ENCODE measurements at places on chromosomes 6 and 20. TPM values are rescaled to one million over a fixed set of nuclear protein-coding genes. Genes with fewer than 3 reads are reported as not detected.

DNA sequence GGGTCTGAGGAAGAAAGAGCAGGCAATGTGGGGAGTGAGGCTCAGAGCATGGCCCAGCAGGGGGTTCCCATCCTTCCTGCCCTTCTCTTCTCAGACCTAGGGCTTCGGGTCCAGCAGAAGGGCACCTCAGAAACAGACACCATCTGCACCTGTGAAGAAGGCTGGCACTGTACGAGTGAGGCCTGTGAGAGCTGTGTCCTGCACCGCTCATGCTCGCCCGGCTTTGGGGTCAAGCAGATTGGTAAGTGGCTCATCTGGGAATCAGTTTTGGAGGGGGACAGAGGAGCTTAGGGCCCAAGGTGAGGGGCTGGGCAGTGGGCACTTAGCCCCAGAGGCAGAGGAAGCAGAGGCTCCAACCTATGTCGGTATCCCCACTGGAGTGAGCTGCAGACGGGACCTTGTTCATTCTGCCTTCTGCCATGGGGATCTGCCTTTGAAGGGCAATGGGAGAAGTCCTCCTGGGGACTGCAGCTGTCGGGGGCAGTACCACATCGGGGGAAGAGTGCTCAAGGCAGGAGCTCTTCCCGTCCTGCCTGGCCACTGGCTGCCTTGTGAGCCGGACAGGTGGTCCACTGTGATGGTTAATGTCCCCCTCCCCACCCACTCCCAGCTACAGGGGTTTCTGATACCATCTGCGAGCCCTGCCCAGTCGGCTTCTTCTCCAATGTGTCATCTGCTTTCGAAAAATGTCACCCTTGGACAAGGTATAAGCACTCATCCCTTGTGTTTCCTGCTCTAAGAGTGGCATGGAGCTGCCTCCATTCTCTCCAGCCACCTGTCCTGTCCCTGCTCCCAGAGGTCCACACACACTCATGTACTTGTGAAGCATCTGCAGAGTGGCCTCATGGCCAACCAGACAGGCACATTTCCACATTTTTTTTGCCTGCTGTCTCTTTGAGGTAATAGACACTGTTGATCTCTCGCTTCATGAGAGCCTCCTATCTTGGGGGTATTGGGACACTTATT is 4.7 kb downstream of the CD40 start:
- no peaks in the 10 kb centered on the region for H3K27me3 ChIP-seq
- H3K4me1 ChIP-seq: peaks cover 11% of the 10 kb centered on the region
- H3K36me3 ChIP-seq: peaks cover 3% of the 10 kb centered on the region
- H3K27ac ChIP-seq: no peak overlapping the region
- no peak overlapping the region for H3K4me3 ChIP-seq

GRCh38 chr20:37407019-37407566 is 61.2 kb downstream of the SRC start:
- no peak for DNase-seq
- H3K36me3 ChIP-seq: no peaks in the 10 kb centered on the region
- peaks cover 3% of the 10 kb centered on the region for H3K27me3 ChIP-seq

DNA sequence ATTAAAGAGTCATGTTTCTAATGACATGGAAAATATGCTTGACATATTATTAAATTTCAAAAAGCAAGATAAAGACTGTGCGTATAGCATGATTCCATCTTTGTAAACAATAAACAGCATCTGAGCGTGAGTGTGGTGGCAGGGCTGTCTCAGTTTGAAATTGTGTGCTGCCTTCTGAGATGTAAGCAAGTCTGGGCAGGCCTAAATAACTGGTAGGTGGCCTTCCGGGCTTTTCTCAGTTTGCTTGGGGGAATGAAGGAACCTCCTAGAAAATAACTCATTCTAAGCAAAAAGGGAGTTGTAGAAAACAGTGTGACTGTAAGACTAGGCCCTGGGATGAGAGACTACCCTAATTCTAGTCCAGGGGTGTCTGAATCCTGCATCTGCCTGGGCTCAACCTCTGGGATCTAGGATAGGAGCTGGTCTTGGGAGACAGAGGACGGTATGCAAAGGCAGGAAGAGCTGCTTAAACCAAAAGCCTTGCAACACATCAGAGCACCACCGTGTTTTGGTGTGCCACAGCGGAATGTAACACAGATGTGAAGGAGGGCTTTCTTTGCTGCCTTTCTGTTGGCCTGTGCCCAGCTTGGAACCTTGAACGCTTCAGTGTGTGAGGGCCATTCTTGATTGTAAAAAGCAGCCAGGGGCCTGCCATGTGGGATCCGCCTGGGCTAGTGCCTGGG is 63.5 kb upstream of the L3MBTL3 start:
- H3K27ac ChIP-seq: no peak overlapping the region
- no peaks in the 10 kb centered on the region for H3K27me3 ChIP-seq
- no peaks in the 10 kb centered on the region for H3K36me3 ChIP-seq
- DNase-seq: no peak
- no peak overlapping the region for H3K4me3 ChIP-seq

GRCh38 chr6:170152124-170152926 is 138.6 kb downstream of the DLL1 start:
- peak overlapping the region; percentile 27 for H3K27ac ChIP-seq
- H3K36me3 ChIP-seq: no peaks in the 10 kb centered on the region
- H3K4me3 ChIP-seq: no peak overlapping the region
- H3K4me1 ChIP-seq: no peaks in the 10 kb centered on the region

DNA sequence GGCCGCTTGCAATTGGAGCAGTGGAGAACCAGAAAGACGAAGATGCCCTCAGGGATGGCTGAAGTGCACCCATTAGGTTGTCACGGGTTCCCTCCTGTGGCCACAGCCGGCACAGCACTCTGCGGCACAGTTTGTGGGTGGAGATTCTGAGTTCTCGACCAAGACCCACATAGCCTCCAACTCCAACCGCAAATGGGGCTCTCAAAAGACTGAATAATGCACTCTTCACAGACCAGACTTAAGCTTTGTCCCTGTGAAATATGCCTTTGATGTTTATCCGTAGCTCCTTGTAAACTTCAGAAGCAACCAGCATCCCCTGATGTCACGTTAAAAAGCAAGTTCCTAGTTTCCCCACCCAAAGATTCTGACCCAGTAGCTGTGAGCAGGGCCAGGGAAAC is 934 bp upstream of the CST9 start:
- DNase-seq: peak; percentile 71
- no peak overlapping the region for H3K4me3 ChIP-seq
- no peaks in the 10 kb centered on the region for H3K36me3 ChIP-seq
- H3K27ac ChIP-seq: no peak overlapping the region

DNA sequence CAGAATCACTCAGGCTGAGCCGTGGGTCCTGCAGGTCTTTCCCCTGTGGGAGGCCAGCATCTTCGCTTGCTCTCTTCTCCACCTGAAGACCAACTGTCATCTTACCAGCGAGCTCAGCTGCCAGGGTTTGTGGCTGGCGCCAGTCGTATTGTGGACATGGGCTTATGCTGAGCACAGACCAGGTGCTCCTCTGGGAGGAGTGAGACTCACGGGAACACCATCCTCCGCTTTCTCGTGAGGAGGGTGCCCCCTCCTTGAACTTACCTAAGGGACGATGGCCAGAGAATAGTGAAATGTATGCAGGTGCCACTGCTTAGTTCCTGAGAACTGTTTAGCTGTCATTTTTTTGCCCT is 17.1 kb downstream of the WRNIP1 start:
- H3K4me3 ChIP-seq: no peak overlapping the region
- H3K27ac ChIP-seq: no peak overlapping the region
- no peaks in the 10 kb centered on the region for H3K4me1 ChIP-seq
- H3K36me3 ChIP-seq: peaks cover 19% of the 10 kb centered on the region

- H3K36me3 ChIP-seq: no peaks in the 10 kb centered on the region
- no peak for DNase-seq
- no peak overlapping the region for H3K27ac ChIP-seq
- H3K4me3 ChIP-seq: no peak overlapping the region
- H3K4me1 ChIP-seq: no peaks in the 10 kb centered on the region
- H3K27me3 ChIP-seq: no peaks in the 10 kb centered on the region
Measured at GRCh38 chr6:163814494-163815364, 400.2 kb downstream of the QKI start.

DNA sequence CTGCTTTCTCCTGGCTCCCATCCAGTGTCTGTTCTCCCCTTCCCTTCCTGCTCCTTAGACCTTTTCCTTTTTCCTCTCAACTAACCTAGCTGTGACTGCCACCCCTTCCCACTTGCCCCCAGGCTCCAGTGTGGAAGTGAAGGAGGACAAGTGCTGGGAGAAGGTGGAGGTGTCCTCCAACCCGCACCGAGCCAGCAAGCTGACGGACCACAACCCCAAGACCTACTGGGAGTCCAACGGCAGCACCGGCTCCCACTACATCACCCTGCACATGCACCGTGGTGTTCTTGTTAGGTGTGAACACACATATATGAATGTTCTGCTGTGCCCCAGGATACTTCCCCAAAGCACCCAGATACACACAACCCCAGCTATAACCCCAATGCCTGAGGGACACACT is 18.5 kb downstream of the CUL9 start:
- no peaks in the 10 kb centered on the region for H3K4me1 ChIP-seq
- peaks cover 45% of the 10 kb centered on the region for H3K36me3 ChIP-seq
- no peaks in the 10 kb centered on the region for H3K27me3 ChIP-seq
- no peak overlapping the region for H3K27ac ChIP-seq

DNA sequence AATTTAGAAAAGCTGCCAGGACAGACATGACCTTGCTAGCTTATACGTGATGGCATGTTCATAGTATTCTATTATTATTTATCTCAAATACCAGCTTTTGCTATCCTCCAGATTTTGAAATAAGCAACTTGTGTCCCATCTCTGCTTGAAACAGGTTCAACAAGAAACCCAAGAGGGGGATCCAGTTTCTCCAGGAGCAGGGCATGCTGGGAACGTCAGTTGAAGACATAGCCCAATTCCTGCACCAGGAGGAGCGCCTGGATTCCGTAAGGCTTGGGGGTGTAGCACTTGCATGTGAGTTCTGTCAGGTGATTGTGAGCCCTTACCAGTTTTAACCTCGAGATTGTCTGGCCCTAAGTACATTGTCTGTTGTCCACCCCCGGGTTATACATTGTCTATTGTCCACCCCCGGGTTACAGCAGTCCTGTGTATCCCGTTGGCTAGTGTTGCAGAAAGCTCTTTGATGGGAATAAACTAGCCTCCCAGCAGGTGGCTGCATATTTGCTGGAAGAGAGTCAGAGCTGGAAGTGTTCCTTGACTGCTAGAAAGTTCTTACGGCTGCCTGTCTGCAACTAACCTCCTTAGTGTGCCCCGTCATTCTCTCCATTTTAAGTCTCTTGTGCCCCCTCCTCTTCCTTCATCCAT is 61.4 kb upstream of the CSE1L start:
- peaks cover 32% of the 10 kb centered on the region for H3K36me3 ChIP-seq
- no peaks in the 10 kb centered on the region for H3K4me1 ChIP-seq
- no peak for DNase-seq
- no peak overlapping the region for H3K4me3 ChIP-seq
- no peaks in the 10 kb centered on the region for H3K27me3 ChIP-seq

DNA sequence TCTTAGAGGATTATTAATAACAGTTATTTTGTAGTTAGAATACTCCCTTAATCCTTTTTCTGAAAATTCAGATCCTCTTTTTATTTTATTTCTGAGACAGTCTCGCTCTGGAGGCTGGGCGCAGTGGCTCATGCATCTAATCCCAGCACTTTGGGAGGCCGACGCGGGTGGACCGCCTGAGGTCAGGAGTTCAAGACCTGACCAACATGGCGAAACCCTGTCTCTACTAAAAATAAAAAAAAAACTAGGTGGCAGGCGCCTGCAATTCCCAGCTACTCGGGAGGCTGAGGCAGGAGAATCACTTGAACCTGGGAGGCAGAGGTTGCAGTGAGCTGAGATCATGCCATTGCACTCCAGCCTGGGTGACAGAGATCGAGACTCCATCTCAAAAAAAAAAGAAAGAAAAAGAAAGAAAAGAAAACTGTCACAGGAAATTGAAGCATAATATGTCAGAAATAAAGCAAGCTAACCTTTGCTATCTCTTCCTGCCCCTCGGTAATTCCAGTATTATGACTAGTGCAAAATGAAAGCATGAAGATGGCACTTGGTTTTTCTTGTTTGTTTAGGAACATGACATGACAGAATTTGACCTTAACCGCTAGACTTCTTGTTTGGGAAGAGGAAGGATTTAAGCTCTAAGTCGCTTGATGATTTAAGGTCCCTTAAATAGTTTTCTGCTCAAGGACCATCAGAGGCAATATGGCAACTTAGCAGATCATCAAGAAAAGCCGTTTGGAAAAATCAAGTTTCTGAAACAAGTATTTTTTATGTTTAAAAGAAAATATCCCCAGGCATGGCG is 1.8 kb upstream of the RBM39 start:
- H3K4me3 ChIP-seq: peak overlapping the region; percentile 26
- H3K27ac ChIP-seq: peak overlapping the region; percentile 98
- no peaks in the 10 kb centered on the region for H3K27me3 ChIP-seq
- peaks cover 10% of the 10 kb centered on the region for H3K36me3 ChIP-seq
- peaks cover 18% of the 10 kb centered on the region for H3K4me1 ChIP-seq

GRCh38 chr6:43334466-43335095 is 26.0 kb upstream of the CRIP3 start:
- no peaks in the 10 kb centered on the region for H3K4me1 ChIP-seq
- H3K27me3 ChIP-seq: no peaks in the 10 kb centered on the region
- no peak overlapping the region for H3K4me3 ChIP-seq
- DNase-seq: no peak

Gene MAP3K5
- total RNA-seq: 5.4 TPM

Gene SLC22A23
- total RNA-seq: 29.4 TPM

Gene FAM83C
- total RNA-seq: not detected

Gene GNMT
- 10.5 TPM for total RNA-seq

Data from liver (tissue), 10 donors.